ENCODE measurements at places on chromosomes 7 and 10.

DNA sequence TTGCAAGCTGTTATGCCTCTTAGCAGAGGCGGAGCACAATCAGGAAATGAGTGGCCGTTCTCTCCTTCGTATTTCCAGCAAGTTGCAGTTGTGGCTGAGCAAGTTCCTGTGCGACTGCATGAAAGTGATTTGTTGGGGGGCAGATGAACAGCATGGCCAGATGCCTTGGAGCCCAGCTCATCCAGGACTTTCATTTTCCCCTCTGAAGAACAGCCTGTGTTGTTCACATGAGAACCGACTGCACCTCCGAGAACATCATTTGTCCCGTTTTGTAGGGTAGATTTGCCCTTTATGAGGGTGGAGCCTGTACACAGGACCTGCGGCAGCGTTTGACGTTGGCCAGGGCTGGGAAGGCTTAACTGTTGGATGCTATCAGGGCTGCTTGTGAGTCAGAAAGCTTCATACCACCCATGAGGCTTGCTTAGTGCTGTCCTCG, 4.4 kb downstream of the BAG3 start:
- peak; percentile 26 for DNase-seq

- DNase-seq: no peak
These were observed 8.9 kb downstream of the FOXI2 start for GRCh38 chr10:127745861-127746260.

DNA sequence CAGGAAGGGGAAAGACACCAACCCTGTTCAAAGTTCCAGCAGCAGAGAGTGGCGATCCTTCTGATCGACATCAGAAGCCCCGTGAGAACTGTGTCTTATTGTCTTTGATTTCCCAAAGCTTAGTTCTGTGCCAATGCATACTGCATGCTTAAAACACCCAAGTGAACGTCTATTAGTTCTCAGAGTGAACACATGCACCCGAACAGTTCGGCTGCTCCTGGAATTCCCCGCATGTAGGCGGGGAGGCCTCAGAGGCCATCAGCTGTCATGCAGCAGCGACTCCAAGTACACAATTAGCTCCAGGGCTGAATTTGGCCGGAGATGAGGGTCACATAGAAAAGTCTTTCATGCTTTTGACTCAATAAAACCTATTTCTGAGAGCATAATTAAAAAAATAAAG, 276.9 kb downstream of the ZMYND11 start:
- DNase-seq: no peak

DNA sequence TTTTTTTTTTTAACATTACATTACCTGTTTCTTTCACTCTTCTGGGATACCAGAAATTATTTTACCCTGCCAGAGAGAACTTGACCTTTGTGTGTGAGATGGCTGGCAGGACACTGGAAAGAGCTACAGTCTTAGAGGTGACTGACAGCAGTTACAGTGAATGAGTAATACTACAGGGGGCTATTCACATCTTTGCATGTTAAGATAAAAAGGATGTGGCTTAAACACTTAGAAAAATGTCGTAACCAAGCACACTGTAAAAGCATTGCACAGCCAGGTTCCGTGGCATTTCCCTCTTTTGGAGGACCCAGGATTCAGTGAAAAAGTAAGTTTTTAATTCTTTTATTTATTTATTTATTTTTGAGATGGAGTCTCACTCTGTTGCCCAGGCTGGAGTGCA, 18.8 kb upstream of the TBC1D12 start:
- no peak for DNase-seq

GRCh38 chr10:86711513-86712316, 43.4 kb downstream of the LDB3 start:
- DNase-seq: peak; percentile 52

GRCh38 chr7:65307651-65308299, 65.9 kb upstream of the ZNF92 start:
- peak; percentile 28 for DNase-seq

- no peak for DNase-seq
These were observed 394.7 kb downstream of the AUTS2 start for GRCh38 chr7:69992938-69993337.

- DNase-seq: no peak
These were observed 319.0 kb downstream of the PLXNA4 start for GRCh38 chr7:132257253-132257652.

All from stimulated activated CD4-positive, alpha-beta T cell treated with anti-CD3 and anti-CD28 coated beads, TNF-alpha, amount 100 ng/mL, for 24 hours (primary cell).